ENCODE measurements at places on chromosomes 2 and 18.

GRCh38 chr2:39159283-39159682, 38.4 kb upstream of the SOS1 start:
- no peak for DNase-seq

GRCh38 chr2:86021396-86022378, 84.0 kb downstream of the POLR1A start:
- no peak for DNase-seq

DNA sequence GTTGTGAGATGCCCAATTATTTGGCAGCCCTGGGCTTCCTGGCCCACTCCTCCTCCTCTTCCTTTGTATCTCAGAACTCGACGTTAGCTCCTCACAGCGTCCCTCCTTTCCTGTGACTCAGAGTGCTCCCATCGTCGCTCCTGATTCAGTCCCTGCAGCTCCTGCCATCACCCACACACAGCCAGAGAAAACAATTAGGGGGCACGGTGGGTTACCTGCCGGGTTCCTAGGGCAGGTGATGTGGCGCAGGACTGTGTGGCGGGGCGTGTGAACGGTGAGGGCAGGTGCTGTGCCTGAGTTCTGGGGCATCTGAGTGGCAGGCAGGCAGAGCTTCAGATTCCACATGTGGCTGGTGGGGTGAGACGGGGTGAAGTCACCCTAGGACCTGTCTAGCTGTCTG, 42.6 kb downstream of the GLI2 start:
- DNase-seq: no peak

DNA sequence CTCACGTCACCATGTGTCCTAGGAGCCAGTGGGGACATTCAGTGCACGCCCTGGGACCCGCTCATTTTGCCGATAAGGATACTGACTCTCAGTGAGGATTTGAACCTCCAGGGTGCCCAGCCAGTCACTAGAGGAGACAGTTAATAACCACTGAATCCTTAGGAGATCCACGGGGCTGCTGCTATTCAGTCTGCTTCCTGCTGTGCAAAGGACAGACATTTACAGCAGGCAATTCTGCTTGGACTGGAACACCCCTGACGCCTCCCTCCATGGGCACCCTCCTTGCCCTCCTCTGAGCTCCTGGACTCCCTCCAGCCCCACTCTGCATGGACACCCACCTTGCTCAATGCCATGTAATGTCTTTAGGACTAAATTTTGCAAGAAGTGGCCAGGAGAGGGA, 265.5 kb downstream of the EIPR1 start:
- no peak for DNase-seq

DNA sequence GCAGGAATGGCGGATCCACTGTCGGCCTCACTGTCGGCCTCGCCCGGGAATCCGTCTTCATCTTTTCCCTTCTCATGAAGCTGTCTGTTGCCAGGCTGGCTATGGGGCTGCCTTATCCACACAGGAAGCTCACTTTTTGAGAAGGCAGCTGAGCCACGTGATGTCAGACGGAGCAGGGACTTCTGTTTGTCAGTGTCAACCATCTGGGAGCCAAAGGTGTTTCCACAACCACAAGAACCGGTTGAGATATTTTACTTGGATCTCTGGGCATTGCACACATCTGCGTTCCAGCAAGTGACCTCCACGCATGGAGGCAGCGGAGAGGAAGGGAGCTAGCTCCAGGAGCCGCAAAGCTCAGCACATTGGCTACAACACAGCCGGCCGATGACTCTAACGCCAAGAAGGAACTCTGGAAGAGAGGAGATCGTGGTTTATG, 27.4 kb upstream of the TAF1B start:
- DNase-seq: no peak

- DNase-seq: no peak
Observed at GRCh38 chr2:98731894-98732349, 990 bp upstream of the MGAT4A start.
